Central memory CD8-positive, alpha-beta T cell (primary cell): ENCODE measurements at places on chromosomes 4 and X.

GRCh38 chrX:41906515-41907187 is 16.7 kb downstream of the CASK start:
- no peak for DNase-seq

DNA sequence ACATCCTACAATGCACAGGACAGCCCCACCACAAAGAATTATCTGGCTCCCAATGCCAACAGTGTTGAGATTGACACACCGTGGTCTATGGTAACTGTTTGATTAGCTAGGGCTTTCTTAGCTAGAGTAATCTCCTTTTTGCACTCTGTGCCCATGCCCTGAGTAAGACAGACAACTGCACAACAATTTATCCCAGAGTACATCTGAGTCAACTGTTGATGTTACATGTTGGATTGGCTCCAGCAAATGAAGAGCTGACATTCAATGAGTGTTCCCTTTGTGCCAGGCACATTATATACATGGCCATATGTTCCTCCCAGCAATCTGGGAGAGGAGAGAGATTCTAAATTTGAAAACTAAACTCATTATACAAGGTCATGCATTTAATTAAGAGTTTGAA is 3.9 kb upstream of the FAM9C start:
- no peak for DNase-seq

- no peak for DNase-seq
These were observed 39.3 kb downstream of the SYNPO2 start for GRCh38 chr4:118927974-118928373.

- no peak for DNase-seq
These were observed 33.2 kb upstream of the OCIAD2 start for GRCh38 chr4:48939785-48940184.

DNA sequence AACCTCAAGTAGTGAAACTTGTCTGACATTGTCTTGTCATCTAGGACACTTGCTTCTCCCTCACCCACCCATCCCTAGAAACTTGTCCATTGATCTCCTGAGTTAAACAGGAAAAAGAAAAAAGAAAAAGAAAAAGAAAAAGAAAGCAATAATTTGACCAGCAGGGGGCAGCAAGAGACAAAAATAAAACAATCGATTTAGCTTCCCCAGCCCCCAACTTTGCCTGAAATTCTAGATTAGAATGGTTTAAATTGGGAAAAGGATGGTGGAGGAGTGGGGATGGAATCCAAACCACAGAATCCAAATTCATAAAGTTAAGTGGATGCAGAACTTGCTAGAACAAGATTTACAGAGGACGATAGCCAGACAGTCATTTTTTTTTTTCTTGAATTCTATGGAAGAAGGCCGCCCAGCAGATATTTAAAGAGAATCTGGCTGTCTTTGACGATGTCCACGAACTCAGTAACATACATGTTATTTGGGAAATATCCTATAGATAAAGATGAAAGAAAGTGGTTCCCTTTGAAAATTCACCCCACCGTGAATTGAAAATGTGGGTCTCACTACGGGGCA is 282.9 kb downstream of the USP46 start:
- no peak for DNase-seq

DNA sequence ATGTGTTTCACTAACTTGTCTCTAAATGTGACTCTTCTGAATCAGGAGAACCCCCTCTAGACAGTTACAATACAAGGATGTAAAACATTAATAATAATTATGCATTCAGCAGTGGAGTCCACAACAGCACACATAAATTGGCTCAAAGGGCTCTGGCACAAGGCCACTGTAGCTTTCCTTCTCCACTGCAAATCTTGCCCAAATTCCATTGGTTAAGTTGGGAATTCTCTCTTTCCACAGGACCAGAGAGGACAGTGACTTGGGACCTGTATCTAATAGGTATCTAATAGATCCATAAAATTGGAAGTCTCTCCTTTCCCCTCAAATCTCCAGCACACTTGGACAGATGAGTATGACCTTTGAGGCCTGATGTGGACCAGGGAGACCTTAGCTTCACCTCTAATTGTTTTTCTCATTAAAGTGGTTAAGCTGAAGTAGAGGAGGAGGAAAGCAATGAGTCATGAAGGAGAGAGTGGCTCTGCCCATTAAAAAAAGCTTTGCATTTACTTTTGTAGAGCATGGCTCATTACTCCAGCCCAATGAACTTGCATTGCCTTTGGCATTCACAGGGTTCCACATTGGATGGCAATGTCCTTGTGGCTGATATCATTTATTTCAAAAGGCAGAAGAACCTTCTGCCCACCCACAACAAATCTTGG is 72.3 kb upstream of the SH3RF1 start:
- no peak for DNase-seq

DNA sequence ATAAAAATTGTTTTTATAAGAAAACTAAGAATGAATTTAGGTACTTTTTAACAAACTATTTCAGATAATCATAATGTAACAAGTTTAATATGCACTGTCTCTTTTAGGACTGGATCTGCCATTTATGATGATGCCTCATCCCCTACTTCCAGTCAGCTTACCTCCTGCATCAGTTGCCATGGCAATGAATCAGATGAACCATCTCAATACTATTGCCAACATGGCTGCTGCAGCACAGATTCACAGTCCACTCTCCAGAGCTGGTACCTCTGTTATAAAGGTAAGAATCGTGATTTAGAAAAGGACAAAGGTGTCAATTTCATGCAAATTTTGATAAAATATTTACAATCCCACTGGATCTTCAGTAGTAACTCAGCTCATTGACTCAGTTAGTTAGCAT is 566.2 kb downstream of the DACH2 start:
- DNase-seq = no peak
